ENCODE measurements at places on chromosomes 7 and 10.

GRCh38 chr7:150410680-150411346, 31.7 kb downstream of the ZNF775 start:
- DNase-seq, result no peak

DNA sequence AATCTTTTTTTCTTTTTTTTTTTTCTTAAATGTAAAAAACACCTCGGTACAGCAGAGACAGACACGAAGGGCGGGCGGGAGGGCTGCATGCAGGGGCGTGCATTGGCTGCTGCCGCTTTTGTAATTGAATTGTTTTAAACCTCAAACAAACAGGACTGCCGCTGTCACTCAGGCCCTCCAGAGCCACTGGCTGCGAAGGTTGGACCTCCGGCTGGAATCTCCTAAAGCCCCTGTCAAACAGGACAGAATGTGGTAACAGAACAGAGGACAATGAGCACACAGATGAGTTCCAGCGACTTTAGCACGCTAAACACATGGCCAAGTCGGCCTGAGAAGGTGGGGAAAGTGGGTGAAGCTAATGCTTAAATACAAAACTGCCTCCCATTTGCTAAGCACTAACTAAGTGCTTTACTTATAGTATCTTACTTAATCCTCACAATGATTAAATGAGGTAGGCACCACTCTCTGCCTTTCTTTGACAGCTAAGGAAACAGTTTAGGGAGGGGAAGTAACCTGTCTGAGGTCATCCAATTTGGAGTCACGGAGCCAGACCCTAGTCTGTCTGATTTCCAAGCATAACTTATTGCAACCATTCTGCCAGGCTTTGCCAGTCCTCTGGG, 3.0 kb upstream of the NDST2 start:
- no peak for DNase-seq

- DNase-seq, result no peak
Observed at GRCh38 chr7:17530741-17531421, 232.4 kb downstream of the AHR start.

DNA sequence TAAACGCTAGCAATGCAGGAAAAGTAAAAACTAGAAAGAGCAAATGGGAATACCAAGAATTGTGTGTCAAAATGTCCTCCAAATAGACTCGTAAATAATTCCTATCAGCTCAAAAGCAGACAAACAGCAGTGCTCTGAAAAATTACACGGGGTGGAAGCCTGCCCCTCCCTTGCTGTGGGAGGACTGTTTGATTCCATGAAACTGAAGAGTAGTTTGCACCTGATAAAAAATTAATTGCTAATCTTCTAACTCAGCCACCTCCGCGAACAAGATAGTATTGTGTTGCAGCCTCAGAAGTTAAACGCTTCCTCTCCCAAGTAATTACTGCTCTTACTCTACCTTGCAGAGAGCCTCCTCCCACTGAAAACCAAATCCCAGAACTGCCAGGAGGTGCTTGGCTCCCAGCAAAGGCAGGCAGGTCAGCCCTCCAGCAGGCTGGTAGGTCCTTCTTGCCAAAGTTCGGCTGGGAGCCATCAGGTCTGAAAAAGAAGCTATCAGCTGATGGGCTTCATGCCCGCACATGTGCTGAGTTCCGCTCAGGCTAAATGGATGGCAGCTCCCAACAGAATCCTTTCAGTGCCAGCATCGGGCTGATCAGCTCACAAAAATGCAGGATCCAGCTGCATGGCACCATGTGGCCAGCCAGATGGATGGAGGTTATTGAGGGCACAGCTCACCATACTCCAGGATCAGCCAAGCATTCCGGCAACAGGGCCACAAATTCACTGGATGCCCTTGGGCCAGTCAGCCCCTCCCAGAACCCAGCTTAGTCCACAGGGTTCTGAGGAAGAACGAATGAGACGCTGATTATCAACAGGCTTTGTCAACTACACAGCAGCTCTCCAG, 37.1 kb downstream of the MAD1L1 start:
- no peak for DNase-seq

DNA sequence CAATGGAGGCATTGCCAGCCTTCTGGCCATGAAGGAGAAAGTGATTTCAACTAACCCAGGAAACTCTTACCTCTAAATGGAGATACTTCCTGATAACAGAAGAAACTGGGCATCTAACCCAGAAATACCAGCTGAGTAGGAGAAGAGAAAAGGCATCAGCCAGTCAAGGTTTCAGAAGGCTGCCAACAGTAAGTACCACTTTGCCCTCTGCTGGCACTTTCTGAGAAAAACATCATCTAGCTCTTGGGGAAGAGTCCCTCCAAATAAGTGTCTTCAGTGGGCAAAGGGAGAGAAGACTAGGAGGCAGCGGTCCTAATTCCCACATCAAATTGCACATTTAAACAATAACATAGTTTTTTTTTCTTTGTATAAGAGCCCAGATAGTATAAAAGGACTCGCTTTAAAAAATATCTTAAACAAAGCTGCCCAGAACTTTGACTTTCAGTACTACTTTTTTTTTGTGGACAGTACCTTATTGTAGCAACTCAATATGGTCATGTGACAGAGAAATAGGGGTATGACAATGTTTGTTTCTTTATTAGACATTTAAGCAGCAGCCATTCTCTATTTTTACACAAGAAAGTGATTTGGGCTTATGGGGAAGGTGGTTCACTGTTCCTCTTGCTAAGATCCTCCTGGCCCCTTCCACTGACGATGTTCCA, 157.3 kb downstream of the CTTNBP2 start:
- DNase-seq, result peak; percentile 44

DNA sequence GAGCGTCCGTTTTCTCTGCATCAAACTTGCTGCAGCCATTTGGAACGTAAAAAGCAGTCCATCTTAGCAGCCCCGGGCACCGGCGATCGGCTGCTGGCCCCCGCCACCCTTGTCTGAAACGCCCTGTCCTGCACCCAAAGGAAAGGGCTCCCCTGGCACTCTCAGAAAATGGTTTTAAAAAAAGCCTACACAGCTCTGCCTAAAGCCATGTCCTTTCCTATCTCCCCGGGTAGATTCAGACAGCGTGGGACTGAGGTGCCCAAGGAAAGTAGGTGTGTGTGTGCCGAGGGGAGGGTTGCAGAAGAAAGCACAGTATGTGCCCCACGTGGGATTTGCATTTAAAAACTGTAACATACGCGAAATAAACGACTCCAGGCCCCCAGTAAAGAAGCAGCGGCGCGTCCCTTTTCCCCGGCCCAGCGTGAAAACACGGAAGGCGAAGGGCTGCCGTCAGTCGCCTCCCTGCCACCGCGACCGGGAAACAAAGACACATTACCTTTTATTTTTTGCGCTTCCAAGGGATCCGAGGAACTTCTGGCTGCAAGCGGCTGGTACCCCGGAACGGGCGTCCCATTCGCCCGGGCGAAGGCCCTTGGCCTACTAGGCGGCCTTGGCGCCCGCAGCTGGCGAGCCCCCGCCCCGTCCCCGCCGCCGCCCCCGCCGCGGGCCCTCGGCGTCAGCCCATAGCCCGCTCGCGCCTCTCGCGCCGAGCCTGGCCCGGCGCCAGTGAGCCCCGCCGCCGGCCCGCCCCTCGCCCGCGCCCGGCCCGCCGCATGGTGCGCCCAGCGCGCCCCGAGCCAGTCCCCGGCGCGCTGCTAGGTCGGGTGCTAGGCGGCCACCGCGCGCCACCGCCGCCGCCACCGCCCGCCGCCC, 304.6 kb downstream of the PRPF18 start:
- DNase-seq, result no peak

Measured in urothelium cell line (cell line).